Mesenteric fat pad (tissue), 1 donor: ENCODE measurements at places on chromosomes 1 and 21.

DNA sequence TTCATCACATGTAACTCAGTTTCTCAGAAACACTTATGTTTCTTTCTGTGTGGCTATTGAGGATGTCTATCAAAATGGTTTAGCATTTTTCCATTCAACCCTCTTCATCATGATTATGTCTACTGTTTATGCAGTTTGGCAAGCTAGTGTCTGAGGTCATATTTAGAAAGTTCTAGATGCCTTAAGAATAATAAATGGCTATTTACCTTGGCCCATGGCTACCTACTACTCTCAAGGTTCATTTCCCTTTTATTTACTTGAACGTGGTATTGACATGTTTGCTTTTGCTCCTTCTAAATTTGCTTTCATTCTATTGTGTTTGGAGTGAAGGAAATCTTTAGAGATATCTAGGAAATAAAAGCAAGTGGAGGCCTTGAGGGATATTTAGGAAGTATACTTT lies 193.7 kb upstream of the OLFM3 start:
- DNase-seq = no peak

GRCh38 chr1:38991638-38992411 lies 749 bp downstream of the AKIRIN1 start:
- DNase-seq = no peak

GRCh38 chr1:62271134-62271533 lies 48.1 kb downstream of the KANK4 start:
- DNase-seq = no peak

DNA sequence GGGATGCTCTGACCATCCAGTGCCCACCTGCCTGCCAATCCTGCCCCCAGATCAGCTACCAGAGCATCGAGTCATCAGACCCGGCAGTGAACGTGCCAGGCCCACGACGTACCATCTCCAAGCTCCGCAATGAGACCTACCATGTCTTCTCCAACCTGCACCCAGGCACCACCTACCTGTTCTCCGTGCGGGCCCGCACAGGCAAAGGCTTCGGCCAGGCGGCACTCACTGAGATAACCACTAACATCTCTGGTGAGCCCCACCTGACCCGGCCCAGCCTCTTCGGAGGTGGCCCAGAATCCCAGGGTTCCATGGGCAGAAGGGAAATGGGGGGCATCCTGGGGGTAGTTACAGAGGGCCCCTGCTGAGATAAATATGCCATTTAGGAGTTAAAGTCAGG lies 43.1 kb downstream of the PTPRU start:
- DNase-seq = peak; percentile 89

GRCh38 chr1:24903011-24903461 lies 27.0 kb downstream of the RUNX3 start:
- DNase-seq = peak; percentile 47

DNA sequence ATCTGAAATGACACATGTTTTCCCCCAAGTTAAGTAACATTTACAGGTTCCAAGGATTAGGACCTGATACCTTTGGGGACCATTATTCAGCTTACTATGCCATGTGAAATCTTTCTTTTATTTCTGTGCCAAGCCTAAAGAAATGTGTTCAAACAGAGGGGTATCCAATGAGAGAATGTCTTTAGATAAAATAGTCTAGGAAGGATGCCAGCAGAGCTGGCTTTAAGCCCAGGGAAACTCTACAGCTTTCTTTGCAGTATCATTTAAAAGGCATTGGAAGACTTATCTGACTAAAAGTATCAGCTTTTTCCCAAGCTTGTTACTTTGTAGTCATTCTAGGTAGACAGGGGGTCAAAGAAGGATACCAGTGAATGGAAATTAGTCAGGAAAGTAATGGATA lies 860.4 kb downstream of the PLA2G4A start:
- no peak for DNase-seq

- no peak for DNase-seq
These were observed 775.6 kb downstream of the LTN1 start for GRCh38 chr21:28216976-28217523.

- no peak for DNase-seq
These were observed 5.8 kb upstream of the FNBP1L start for GRCh38 chr1:93442008-93442666.

DNA sequence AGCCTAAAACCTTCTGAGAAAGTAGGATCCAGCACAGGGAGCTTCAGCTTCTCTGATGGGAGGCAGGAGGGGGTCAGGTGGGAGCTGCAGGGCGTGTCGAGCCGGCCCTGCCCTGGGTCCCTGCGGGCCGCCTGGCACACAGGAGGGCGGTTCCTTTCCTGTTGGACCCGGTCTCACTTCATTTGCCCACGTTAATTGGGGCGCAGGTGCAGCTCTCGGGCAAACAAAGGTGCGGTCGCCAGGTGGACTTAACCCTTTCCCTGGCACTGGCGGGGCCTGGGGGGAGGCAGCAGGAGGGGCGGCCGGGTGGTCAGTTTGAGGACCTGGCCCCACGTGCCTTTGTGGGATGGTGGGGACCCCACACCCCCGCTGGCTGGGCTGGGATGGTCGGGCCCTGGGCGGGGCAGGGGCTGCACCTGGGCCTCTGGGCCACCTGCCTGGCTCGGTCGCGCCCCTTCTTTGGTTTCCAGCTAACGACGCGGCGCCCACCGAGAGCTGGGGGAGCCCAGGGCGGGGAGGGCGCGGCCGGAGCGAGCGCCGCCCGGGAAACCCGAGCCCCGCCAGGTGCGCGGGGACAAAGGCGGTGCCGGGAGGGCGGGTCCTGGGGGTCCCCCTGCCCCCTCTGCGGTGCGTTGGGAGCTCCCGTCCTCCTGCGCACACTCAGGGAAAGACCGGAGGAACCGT lies 20.8 kb upstream of the C1orf159 start:
- DNase-seq = no peak

- peak; percentile 68 for DNase-seq
These were observed 35.5 kb upstream of the TTC22 start for GRCh38 chr1:54836594-54836993.
